Cerebellar nuclear complex (tissue), 1 donor: ENCODE measurements at places on chromosomes 4 and X.

GRCh38 chr4:184355111-184355604 lies 119.2 kb downstream of the IRF2 start:
- no peak for DNase-seq

- DNase-seq: no peak
These were observed 11.7 kb upstream of the TMEM271 start for GRCh38 chr4:587671-588350.

GRCh38 chr4:152100379-152101201 lies 339.8 kb upstream of the GATB start:
- no peak for DNase-seq

DNA sequence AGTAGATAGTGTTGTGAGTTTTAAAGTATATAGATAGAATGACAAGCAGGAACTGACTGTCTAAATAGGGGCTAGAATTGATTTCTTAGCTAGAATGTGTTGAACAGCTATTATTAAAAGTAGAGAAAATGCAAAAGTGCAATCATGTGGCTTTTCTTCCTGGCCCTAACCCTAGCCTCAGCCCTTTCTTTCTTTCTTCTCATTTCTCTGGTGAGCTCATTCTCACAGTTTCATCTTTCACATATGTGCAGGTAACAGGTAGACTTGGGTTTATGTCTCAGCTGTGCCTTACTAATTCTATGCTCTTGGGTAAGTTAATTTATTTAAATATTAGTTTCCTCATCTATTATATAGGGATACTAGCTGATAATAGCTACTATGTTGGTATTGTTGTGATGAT lies 24.9 kb downstream of the FGF2 start:
- DNase-seq: no peak

- DNase-seq: no peak
These were observed 389.9 kb upstream of the EMCN start for GRCh38 chr4:100907465-100908454.

DNA sequence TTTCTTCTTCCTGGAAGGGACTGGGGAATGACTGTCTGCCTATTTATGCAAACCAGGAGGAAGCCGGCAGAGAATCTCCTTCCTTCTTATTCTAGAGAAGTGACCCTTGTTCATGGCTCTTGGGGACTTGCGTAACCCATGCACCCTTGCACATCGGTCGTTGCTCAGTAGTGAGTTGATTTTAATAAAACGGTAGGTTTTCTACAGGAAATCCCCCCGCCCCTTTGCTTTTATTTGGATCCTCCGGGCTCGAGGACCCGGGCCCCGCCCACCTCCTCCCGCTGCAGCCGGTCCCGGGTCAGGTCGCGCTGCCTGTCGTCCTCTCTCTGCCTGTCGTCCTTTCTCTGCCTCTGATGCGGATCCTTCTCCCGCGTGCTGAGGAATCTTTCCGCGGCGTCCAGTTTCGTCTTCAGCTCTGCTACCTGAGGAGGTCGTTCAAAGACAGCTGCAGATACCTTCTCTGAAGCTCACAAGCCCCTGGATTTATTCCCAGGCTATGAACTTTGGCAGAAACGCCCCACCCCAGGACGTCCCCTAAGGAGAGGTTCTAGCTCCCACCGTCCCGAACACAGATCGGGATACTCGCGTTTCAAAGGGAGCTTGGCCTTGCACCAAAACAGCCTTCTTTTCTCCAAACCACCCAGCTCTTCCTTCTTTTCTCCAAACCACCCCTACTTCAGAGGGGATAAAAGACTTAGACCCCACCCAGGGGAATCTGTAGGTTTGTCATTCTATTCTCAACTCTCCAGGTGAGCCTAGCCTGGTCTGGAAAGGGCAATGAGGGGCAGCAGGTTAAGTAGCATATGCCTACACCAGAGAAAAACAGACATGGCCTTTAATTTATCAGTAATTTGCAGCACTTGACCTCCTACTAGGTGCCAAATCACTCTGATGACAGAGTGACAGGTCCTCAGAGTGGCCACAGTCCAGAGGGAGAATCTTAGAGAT lies 7.0 kb downstream of the TNIP3 start:
- DNase-seq: no peak

DNA sequence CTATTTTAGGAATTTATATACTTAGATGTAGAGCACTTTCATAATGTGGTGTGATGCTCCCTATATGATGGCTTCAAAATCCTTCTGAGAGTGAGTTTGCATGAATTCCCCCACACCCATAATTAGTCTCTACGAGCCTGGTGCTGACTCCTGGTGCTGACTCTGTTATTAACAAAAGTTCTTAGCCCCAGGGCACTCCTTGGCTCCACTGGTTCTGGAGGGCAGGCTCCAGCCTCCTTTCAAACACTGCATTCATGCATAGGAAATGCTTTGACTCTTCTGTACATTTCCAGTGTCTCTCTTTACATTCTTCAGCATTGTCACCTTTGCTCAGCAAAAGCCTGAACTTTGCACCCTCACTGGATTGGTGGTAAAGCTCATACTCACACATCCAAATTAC lies 64.0 kb downstream of the LNX1 start:
- no peak for DNase-seq

DNA sequence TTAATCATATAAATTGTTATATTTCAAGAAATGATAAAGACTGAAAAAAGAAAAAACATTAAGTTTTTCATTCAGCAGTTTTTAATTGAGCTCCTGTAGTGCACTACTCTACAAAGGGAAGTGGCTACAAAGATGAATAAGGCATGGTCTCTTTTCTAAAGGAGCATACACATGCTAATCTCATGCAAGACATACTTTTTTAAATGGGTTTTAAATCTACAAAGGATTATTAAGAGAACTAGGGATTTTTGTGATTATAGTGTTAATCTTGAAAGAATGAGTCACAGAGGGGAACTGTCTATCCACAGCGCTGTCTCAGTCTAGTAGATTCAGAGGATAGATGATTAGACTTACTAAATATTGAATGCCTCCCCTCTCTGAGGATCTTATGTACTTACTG lies 1722.2 kb downstream of the RPA4 start:
- DNase-seq: no peak

GRCh38 chrX:134588806-134589205 lies 69.5 kb downstream of the PLAC1 start:
- no peak for DNase-seq

GRCh38 chr4:62243895-62244294 lies 1043.8 kb downstream of the ADGRL3 start:
- no peak for DNase-seq

GRCh38 chr4:32986236-32986635 lies 2266.1 kb downstream of the PCDH7 start:
- DNase-seq: no peak

DNA sequence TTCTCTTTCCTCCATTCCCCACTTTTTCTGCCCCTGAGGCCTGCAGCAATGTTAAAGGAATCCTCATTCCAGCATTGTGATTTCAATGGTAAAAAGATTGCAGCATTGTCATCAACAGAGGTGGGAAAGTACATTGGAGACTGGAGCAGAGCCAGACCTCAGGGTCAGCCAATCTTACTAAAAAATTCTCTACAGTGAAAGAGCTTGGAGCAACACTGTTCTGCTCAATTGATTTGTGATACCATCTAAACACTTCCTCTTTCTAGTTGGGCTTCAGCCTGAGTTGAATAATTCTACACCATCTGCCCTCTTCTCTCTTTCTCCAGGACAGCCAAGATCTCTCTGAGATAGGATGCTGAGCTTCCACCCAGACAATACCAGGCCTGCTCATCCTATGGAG lies 176.5 kb downstream of the AR start:
- DNase-seq: no peak

DNA sequence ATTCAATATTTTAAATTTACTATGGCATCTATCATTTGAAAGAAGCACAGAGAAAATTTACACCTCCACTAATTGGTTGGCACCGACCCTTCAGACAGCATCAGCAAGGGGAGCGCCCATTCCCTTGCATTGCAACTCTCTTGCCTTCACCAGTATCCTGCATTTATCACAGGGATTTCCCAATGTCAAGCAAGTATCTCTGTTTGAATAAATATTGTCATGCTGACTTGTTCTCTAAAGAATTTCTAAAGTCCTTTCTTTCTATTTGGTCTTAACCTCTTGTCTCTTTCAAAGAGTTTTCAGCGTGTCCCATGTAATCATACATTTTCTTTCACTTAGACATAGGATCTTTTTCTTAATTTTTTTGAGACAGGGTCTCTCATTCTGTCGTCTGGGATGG lies 10.4 kb downstream of the DCTD start:
- DNase-seq: no peak

DNA sequence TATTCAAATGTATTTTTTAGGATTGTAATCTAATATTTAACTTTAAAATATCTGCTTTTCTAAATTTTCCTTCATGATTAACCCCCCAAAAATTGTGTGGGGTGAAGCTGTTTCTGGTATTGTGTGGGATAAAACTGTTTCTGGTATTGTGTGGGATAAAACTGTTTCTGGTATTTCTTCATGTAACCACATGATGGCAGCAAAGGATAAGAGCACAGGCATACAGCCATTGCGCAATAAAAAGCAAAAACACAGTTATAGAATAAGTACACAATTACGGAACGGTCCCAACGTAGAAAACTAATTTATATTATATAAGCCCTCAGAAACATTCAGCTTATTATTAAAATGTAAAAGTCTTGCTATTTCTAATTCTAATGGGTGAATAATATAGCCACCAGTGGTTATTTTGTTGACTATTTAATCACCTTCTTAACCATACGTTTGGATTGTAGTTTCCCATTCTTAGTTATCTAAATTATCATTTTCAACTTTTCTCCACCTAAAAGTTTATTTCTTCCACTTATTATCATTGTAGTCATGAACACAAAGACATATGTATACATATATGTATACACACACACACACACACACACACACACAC lies 333.9 kb upstream of the FSTL5 start:
- DNase-seq: no peak

DNA sequence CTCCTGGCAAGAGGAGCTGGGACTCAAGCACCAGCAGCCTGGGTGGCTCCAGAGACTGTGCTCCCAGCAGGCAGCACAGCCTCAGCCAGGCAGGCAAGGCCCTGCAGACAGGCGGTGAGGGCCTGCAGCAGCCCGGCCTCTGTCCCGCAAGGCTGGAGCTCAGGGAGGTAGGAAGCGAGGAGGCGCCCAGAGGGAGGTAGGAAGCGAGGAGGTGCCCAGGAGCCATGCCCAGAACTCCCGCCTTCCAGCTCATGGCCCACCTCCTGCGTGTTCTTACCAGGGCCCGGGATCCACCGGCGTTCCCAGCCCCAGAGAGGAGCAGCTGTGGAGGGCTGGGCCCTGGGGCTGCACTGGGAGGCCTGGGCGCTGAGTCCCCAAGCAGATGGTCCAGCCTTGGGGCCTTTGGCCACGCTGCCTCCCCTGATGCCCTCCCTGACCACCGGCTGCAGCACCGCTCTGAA lies 133.1 kb downstream of the HMX1 start:
- DNase-seq: no peak

DNA sequence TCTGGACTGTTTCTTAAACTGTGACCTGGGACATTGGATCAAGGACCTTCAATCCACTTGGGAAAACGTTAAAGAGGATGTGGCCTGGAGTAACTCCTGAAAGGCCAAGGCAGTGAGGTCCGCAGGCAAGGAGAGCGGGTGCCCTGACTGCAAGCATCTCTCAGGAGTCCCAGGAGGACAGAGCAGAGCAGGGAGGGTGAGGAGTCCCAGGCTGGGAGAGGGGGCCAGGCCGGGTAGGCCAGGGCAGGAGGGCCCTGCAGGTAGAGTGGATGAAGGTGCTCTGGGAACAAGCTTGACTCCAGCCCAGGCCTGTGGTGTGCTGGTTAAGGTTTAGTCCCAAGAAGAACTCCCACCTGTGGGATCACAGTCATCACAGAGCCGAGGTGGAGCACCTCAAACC lies 13.8 kb downstream of the PNMA6E start:
- DNase-seq: no peak

DNA sequence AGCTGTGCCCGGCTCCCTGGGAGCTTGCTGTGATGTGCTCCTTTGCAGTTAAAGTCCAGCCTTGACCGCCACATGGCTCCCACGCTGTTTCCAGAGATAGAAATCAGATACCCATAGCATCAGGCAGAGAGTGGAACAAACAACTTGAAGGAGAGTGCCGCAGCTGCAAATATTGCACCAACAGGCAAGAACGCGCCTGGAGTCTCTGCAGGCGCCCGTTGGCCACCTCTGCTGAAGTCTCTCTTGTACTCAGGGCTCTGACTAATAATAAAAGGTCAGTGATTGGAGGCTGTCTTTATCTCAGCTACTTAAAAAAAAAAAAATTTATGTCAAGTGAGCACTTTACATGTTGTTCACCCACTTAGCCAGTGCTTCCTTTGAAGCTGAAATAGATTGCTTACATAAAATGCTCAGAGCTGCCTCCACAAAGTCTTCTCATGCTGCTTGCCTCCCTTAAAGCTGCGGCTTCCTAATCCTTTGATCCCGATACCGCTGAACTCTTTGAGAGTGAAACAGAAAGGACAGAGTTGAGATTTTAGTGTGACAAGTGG lies 30.9 kb upstream of the TENM3 start:
- no peak for DNase-seq

- no peak for DNase-seq
These were observed 79.5 kb downstream of the STOX2 start for GRCh38 chr4:183984566-183984965.

DNA sequence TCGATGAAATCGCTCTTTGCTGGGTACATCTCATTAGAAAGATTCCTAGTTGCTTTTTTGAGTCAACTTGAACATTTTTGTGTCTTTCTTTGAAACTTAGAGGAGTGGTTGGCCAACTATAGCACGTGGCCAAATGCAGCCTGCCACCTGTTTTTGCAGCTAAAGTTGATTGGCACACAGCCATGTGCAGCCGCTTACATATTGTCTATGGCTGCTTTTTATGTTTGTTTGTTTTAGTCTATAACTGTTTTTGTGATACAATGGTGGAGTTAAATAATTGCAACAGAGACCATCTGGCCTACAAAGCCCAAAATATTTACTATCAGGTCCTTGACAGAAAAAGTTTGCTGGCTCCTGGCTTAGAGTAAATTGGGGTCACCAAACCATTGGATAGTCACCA lies 86.3 kb downstream of the CLCN4 start:
- DNase-seq: no peak

GRCh38 chrX:111567542-111568255 lies 56.3 kb downstream of the SERTM2 start:
- DNase-seq: no peak

DNA sequence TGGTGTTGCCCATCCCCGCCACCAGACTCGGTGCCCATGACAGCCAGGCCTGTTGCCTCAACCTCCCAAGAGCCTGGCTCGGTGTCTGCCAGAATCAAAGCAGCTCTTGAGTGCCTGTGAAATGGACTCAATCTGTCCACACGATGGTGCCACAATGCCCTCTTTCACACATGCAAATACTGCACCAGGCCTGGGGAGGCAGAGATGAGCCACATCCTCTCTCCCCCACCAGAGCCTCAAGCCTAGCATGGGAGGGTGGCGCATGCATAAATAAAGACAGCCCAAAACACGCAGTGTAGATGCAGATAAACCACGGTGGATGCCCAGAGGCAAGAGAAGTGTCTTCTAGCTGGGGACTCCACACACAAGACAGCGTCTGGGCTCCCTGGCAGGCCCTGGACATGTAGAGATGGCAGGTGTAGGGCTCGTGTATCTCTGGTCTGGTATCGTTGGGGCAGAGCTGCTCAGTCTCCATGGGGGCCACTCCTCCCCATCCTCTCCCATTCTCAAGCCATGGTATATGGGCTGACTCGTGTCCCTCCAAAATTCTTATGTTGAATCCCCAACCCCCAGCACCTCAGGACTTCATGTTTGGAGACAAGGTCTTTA lies 65.6 kb downstream of the JAKMIP1 start:
- DNase-seq: no peak
